ENCODE measurements at places on chromosomes 3 and 15.

DNA sequence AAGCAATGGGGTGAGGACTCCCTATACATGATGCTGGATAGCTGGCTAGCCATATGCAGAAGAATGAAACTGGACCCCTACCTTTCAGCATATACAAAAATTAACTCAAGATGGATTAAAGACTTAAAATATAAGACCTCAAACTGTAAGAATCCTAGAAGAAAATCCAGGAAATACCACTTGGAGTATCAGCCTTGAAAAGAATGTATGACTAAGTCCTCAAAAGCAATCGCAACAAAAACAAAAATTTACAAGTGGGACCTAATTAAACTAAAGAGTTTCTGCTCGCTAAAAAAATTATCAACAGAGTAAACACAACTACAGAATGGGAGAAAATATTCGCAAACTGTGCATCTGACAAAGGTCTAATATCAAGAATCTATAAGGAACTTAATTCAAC is 94.3 kb downstream of the XRN1 start:
- DNase-seq: no peak

DNA sequence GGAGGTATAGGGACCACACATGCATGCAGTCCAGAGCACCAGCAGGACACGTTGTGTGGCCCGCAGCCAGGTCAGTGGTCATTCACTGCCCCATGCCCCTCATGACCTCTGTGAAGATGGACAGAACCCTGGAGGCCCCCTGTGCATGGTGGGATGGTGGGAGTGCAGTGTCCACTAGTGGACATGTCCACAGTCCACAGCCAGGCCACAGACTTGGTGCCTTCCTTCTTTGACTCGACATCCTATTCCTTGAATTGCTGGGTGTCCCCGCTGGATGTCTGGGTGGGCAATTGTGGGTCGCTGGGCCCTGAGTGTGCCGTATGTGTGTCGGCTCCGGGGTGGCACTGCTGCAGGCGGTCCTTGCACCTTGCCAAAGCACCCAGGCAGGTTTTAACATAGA is 35.7 kb downstream of the KLF15 start:
- DNase-seq: no peak

DNA sequence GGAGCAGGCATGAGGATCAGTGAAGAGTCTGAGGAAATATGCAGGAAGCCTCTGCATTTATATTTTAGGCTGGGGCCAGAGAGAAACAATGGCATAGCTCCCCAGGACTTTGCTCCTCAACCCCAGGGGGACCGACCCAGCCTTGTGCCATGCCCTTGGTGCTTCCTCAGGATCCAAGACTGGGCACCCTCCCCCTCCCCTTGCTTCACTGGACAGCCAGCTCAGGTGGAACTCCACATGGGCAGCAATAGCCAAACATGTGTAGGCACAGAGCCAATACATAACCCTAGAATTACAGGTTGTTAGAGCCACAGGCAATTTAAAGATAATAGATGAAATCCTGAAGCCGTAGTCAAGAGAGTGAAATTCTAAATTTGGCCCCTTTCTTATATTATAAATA is 73.0 kb upstream of the ETV5 start:
- no peak for DNase-seq

DNA sequence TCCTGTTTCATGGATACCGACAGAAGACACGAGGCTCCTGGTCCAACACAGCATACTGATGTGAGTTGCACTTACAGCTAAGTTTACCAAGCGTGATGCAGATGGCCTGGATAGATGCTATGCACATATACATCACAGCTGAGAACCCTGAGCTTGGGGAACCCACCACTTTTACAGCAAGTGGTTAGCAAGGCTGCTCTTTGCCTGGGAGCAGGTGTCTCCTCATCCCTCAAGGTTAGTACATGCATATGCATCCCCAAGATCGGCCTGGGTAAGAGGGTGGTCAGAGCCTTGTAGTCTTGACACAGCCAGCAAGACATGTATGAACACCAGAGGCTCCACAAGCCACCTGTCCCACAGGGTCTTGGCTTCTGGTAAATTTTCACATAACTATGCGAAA is 28.3 kb downstream of the LRRC2 start:
- no peak for DNase-seq

- DNase-seq: no peak
Observed at GRCh38 chr15:99478977-99479376, 86.8 kb upstream of the MEF2A start.

- DNase-seq: no peak
Observed at GRCh38 chr3:186965141-186965879, 35.0 kb downstream of the ST6GAL1 start.

GRCh38 chr15:64623347-64623996 is 151.9 kb downstream of the RBPMS2 start:
- DNase-seq: no peak

- DNase-seq: no peak
Observed at GRCh38 chr3:58470363-58471024, 21.4 kb upstream of the KCTD6 start.

DNA sequence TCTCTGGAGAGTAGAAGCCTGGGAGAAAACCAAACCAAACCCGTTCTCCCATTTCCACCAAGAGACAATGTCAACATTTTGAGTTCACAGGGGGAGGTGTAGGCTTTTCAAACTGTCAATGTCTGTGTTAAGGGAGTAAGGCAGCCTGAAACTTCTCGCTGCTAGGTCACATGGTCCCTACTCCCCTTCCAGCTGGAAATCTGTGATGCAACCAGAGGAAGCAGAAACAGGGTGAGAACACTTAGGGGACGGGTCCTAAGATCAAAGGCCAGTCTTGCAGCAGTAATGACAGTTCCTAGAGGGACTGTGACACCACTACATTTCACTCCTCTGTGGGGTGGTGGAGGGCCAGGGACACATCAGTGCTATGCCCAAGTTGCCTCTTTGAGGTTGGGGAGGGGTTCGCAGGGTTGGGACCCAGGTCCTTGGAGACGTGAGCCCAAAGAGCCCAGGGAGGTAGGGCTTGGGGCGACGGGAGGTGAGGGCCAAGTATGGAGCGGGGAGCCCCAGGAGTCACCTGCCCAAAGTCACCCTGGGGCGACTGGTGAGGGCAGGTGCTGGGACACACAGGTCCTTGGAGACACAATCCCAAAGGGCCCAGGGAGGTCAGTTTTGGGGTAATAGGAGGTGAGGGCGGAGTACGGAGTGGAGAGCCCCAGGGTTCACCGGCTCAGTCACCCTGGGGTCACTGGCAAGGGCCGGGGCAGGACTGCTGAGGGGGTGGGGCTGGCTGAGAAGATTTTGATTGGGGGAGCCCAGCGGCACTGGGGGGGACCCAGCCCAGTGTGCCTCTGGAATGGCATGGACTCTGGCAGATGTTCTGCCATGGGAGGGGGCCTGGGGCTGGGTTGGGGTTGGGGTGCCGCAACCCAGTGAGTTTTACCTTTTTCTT is 582 bp downstream of the GOLGA6L2 start:
- DNase-seq: no peak

- no peak for DNase-seq
Observed at GRCh38 chr3:87468235-87468634, 191.9 kb upstream of the POU1F1 start.

DNA sequence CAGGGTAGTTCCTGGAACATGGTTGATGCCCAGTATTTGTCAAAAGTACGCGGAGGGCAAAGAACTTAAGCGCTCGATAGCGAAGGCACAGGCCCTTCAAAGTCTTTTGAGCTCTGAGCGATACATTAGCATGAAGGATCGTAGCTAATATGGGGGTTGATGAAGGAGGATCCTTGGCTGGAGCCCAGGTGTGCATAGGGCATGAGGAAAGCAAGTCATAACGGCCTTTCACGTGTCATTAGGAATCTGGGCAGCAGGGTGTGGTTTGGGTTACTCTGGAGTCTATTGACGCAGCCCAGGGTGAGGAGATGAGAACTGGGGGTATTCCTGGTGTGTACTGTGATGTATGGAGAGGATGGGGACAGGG is 31.7 kb downstream of the SPINK8 start:
- DNase-seq: no peak

DNA sequence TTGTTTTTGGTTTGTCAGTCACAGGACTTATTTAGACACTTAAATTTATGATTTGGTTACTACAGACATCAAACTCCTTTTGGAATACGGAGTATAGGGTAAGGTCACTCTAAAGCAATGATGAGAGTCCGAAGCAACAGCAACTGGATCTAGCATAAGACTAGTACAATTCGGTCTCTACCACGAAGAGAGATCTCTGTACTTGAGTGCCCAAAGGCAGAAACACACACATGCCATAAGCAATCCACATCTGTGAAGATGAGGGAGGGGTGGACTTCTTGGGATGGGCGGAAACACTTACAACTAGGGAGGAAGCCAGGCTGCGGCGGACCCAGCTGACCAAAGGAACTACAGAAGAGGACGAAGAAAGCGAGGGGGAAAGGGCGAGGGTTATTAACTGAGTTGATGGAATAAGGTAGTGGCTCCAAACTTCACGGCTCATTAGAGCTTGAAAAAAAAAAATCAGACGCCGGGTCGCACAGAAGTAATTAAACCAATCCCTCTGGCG is 595 bp downstream of the DPH6 start:
- no peak for DNase-seq

DNA sequence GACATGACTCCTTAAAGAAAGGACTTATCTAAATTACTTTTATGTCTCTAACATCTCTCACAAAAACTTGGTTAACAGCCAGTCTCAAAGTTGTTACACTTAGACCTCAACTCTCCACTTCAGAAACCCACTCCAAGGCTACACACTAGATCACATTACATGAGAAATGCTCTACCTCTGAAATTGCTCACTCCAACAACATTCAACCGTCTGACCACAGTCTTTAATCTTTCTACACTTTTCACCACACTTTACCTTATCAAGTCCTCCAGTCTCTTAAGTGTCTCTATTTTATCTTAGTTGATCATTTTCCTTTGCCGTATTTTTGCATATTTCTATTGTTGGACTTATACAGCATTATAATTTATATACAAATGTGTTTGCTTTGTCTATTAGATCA is 5.8 kb downstream of the SLC12A6 start:
- no peak for DNase-seq

DNA sequence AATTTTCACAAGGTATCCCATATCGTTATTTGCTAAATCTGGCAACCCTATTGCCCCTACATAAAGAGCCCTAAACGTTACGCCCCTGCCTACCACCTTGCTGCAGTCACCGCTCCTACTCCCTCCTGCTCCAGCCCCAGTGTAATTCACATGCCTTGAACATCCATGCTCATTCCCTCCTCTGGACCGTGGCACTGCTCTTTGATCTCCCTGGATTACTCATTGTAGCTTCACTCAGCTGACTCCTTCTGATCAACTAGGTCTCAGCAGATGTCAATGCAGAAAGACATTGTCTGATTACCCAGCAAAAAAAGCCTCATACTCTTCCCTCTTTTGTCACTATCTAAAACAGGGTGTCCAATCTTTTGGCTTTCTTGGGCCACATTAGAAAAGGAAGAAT is 40.7 kb upstream of the KBTBD8 start:
- DNase-seq: no peak

- no peak for DNase-seq
Observed at GRCh38 chr3:188701485-188701969, 470.2 kb upstream of the TPRG1 start.

- no peak for DNase-seq
Observed at GRCh38 chr3:127888564-127889107, 26.4 kb upstream of the KBTBD12 start.

GRCh38 chr15:27844018-27844666 is 255.0 kb downstream of the OCA2 start:
- DNase-seq: no peak

DNA sequence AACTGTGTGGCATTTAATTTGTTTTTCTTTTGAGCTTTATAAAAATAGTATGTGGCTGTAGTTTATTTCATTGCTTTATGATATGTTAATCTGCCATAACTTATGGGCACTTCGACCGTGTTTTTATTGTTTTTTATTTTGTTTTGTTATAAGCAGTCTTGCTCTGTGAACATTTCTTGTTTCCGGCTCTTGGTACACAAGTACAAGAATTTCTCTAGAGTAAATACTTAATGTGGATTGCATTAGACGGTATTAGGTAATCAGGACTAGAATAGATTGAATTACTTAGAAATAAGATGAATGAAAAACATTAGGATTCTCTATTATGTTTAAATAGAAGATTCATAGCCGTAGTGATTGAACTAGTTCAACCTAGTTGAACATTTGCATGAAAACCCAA is 2.1 kb downstream of the ZFAND6 start:
- no peak for DNase-seq

GRCh38 chr15:22224241-22224671 is 143.9 kb downstream of the OR4M2 start:
- no peak for DNase-seq

DNA sequence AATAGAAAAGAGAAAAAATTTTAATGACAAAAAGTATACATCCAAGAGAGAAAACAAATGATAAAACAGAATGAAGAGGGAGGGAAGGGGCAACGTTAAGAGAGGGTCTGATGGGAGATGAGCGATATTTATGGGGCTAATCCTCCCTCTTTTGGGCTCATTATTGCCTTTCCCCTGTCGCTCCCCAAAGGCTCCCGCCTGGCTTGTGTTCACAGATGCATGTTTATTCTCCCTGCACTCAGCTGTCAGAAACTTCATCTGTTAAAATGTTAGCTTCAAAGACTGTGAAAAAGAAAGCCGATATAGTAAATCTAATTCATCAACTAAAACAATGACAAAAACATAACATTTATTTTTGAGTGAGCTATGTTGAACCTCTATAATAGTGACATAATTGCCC is 74.3 kb downstream of the GABRB3 start:
- no peak for DNase-seq
